ENCODE measurements at places on chromosomes 5 and 9.
A peak's percentile ranks its signal among the peaks of the same experiment; 100 is the strongest.

- no peak for DNase-seq
Measured at GRCh38 chr5:65198456-65199120, 283.1 kb downstream of the ADAMTS6 start.

- DNase-seq: no peak
Measured at GRCh38 chr5:154729613-154730012, 25.6 kb upstream of the LARP1 start.

DNA sequence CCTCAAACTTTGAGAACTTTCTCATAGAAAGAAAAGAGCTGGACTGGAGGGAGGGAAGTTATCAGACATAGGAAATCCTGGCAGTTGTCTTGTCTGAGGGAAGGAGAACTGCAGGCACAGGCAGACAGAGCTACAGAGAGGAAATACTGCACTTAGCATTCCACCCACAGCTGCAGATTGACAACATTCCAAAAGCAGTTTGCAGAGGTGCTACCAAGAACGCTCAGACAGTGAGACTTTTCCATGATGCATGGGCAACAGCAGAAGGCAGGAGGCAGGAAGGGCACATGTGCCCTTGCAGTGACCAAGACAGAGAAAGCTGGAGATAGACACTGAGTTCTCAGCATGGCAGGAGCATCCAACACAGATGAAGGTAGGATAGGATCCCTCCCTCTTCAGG, 327.5 kb upstream of the ZNF462 start:
- no peak for DNase-seq

DNA sequence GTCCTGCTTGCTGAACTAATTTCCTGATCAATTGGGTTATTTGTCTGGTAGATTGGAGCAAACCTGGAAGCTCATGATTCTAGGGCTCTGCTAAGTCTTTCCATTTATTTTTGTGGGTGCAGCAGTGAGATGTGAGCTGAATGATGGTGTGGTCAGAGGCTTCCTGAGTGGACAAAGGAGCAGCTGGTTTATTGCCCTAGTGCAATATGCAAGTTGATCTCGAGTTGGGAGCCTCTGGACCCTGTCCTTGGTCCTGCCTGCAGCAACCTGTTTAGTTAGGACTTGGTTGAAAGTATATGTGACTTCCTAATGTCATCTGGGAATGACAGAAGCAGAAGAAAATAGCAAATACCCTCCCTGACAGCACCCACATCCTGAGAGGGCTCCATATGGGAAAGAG, 4.2 kb upstream of the UNC5A start:
- no peak for DNase-seq

DNA sequence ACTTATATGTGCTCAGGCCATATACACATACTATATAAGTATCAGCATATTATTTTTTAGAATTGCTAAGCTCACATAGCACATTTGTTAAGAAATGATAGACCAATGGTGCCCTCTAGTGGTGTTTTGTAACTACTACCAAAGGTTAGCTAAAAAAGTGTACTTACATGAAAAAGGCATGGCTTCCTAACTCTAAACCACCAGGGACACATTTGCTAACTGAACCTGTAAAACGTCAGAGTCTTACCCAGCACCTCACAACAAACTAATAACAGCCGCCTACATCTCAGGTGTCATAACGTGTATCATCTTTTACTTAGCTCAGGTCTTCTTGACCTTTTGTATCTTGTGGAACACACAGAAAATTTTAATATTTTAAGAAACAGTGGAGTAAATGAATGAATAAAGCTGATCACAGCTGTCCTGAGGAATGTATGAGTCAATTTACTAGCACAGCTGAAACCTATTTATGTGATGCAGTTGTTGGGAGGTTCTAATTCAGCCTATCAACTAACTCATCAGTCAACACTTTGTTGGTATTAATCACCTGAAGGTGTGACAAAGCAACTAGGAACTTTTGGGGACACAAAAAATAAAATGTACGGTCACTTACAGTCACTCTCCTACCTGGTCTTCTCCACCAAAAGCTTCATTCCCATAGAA, 72.9 kb downstream of the BAAT start:
- DNase-seq: no peak

DNA sequence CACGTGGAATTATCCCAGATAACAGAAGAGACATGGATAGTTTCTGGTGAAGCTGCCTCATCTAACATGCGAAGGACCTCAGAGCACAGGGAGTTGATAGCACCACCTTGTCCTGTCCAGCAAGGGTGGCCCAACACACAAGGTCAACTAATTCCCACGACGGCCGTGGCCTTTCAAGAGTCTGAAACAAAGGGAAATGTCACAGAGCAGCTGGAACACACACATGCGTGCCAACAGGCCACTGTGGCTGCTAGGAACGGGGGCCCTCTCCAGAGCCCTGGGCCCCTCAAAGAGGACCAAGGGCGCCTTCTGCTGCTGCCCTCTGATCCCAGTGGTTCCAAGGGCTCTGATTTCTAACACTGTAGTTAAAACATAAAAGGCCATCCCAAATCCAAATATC, 50.7 kb downstream of the SECISBP2 start:
- DNase-seq: no peak

DNA sequence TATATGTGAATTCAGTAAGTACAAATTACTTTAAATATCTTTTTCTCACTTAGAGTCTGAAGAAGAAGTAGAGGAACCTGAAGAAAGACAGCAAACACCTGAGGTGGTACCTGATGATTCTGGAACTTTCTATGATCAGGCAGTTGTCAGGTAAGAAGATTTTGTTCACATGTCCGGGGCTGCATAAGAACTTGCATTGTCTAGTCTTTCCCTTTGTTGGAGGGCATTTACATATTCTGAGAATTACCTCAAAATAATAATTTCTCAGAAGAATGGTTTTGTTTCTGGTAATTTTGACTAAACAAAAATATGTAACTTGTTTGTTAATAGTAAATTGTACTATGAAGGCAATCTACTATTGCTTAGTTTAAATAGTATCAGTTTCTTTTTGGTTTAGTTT, 23.7 kb downstream of the G3BP1 start:
- DNase-seq: no peak

DNA sequence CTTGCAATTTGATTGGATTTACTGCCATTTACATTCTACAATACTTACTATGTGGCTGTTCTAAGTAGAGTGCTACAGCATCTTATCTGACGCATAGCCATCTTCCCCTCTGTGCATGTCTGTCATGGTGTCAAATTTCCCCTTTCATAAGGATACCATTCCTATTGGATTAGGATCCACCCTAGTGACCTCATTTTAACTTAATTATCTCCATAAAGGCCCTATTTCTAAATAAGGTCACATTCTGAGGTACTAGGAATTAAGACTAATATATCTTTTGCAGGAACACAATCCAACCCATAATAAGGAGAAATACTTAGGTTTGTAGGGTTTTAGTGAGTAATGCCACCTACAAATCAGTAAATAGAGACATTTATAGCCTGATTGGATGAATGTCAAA, 268.0 kb downstream of the ADAMTSL1 start:
- DNase-seq: no peak

DNA sequence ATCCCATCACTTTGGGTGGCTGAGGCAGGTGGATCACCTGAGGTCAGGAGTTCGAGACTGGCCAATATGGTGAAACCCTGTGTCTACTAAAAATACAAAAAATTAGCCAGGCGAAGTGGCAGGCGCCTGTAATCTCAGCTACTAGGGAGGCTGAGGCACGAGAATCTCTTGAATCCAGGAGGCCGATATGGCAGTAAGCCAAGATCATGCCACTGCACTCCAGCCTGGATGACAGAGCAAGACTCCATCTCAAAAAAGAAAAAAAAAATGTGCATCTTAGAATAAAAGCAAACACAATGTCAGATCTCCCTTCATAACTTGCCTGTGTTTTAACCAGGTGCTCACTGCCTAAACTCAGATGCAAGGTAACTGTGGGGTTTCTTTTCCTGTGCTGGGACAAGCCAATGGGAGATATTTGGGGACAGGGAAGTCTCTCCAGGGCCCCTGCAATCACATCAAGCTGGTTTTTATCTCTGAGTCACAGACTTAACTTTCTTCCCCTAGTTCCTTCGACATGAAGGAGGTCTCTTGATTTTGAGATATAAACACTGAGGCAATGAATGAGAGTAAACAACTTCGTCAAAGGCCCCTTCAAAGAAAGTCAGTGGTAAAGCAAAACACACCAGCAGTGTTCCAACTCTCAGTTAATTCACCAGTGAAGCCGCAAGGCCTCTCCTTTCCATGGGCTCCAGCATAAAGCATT, 99.1 kb downstream of the SNX18 start:
- no peak for DNase-seq

- DNase-seq: no peak
Measured at GRCh38 chr9:117268847-117269446, 145.9 kb downstream of the ASTN2 start.

- DNase-seq: no peak
Measured at GRCh38 chr9:110319781-110320492, 17.7 kb downstream of the TXNDC8 start.

DNA sequence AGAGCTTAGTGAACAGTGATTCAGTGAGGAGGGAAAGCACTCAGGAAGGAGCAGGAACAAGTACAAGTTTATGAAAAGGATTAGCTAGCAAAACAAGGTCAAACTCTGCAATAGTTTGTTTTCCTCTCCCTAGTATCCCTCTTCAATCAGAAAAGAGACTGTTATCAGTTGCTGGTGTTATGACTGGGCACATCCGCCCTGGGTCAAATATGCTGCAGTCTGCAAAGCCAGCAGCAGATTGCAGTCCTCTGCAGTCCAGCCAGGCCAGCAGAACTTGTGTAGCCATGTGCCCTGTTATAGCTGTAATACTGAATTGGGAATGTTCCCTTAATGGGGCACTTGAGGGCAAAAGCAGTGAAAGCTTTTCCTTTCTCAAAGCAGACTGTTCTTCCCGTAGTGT, 12.0 kb downstream of the PCDHAC2 start:
- DNase-seq: no peak

DNA sequence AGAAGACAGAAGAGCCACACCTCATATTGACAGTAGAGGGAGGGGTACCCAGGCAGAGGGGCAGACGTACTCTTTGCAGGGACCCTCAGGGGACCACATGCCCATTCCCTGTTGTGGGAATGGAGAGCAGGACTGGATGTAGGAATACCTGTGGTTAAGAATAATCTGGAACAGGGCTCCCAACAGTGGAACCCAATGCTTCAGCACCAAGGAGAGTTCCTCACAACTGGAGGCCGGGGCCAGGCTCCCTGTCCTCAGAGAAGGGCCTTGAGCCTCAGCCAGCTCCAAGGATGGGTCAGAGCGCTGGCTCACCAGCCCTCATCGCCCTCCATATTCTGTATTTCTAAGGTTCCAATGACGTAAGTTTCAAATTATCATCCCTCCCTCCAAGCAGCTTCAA, 7.4 kb upstream of the SHC3 start:
- no peak for DNase-seq

DNA sequence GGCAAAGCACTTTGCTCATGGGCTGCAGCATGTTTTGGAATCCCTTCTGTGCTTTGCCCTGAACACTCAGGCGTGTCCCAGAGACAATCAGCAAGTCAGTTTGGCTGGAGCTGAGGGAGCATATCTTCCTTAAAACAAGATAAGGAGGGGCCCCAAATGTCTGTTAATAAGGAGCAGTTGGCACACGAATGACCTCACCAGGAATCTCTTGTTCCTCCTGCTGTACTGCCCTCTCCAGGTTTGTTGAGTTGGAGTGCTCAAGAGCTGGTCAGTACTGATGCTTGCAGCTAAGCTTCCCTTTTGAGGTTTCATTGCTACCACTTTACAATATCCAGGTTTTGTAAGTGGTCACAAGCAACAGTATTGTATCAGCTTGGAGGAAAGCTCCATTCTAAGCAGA, 101.3 kb upstream of the EGFLAM start:
- no peak for DNase-seq

DNA sequence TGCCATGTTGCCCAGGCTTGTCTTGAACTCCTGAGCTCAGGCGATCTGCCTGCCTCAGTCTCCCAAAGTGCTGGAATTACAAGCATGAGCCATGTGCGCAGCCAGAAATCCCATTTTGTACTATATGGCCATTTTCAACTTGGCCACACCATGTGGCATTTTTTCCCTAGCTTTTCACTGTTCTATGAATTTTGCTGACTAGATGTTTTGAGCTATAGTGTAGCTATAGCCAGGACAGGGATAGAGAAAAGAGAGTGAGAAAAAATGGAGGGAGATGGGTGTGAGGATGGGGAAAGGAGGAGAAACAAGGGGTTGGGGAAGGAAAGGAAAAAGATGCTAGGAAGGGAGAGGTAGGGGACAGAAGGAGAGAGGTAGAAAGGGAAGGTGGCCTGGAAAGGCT, 46.4 kb downstream of the DMXL1 start:
- DNase-seq: no peak

- DNase-seq: no peak
Measured at GRCh38 chr9:78368236-78368635, 71.3 kb downstream of the PSAT1 start.

GRCh38 chr5:149749481-149750365, 19.6 kb downstream of the PPARGC1B start:
- no peak for DNase-seq

DNA sequence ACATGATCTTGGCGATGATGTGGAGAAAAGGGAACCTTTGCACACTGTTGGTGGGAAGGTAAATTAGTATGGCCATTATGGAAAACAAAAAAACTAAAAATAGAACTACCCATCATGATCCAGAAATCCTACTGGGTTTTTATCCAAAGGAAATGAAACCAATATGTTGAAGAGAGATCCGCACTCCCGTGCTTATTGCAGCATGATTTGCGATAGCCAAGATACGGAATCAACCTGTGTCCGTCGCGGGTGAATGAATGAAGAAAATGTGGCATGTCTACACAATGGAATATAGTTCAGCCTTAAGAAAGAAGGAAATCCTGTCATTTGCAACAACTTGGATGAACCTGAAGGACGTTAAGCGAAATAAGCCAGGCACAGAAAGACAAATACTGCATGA, 84.5 kb downstream of the TTLL11 start:
- no peak for DNase-seq

GRCh38 chr5:132896685-132897084, 23.2 kb downstream of the LEAP2 start:
- DNase-seq: no peak

DNA sequence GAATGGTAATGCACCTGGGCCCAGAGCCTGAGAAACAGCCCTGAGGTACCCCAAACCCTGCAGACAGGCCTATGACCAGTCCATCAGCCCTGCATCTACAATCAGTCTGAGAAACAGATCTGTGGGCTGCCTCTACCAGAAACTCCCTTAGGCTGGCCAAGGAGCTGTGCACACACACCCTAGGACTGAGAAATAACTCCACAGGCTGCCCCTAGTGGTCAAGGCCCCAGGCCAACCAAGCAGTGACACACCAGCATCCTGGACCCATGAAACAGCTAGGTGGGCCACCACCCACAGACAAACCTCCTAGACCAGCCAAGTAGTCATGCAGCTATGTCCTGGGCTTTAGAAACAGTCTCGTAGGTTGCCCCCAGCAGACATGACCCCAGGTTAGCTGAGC, 253.6 kb upstream of the VLDLR start:
- no peak for DNase-seq

GRCh38 chr9:127954831-127955293, 17.2 kb upstream of the DPM2 start:
- DNase-seq: no peak

DNA sequence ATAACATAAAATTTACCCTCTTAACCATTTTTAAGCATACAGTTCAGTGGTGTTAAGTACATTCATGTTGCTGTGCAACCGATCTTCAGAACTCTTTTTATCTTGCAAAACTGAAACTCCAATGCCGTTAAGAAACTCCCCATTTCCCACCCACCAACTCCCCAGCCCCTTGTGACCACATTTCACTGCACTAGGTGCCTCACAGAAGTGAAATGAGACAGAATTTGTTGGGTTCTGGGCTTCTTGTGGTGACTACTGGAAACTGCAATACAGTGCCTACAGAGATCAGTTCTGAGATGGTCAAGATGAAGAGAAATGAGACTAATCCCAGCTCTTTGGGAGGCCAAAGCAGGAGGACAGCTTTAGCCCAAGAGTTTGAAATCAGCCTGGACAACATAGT, 202.1 kb upstream of the SLC30A5 start:
- peak; percentile 2 for DNase-seq

Data from activated CD4-positive, alpha-beta T cell treated with anti-CD3 and anti-CD28 coated beads, Interleukin-2, amount 50 U/mL, for 24 hours (primary cell).